ENCODE measurements at places on chromosomes 7 and 10. TPM values are rescaled to one million over a fixed set of nuclear protein-coding genes. Genes with fewer than 3 reads are reported as not detected.

STAG3 gene
- total RNA-seq = 2.1 TPM

MMP21 gene
- total RNA-seq = 0.40 TPM

PRSS37 gene
- not detected for total RNA-seq

CEP55 gene
- 6.9 TPM for total RNA-seq

ZMIZ1 gene
- total RNA-seq = 43.1 TPM

GTPBP4 gene
- 31.9 TPM for total RNA-seq

ARHGEF35 gene
- total RNA-seq = 2.6 TPM

COMTD1 gene
- 6.8 TPM for total RNA-seq

SLC26A4 gene
- 0.99 TPM for total RNA-seq

FAM221A gene
- total RNA-seq = 12.1 TPM

TMEM236 gene
- total RNA-seq = 0.44 TPM

AGFG2 gene
- total RNA-seq = 10.6 TPM

BTBD16 gene
- total RNA-seq = 0.99 TPM

HPS1 gene
- 14.5 TPM for total RNA-seq

FRG2B gene
- total RNA-seq = not detected

C10orf62 gene
- total RNA-seq = not detected

KEL gene
- 3.4 TPM for total RNA-seq

GPR15LG gene
- total RNA-seq = not detected

LRRC17 gene
- 299 TPM for total RNA-seq

SFMBT2 gene
- 18.3 TPM for total RNA-seq

CCSER2 gene
- total RNA-seq = 108 TPM

ST8SIA6 gene
- total RNA-seq = 24.3 TPM

SPDYE8 gene
- 0.06 TPM for total RNA-seq

PRR15 gene
- total RNA-seq = 0.30 TPM

RPA3 gene
- 26.5 TPM for total RNA-seq

FAM24B gene
- 4.9 TPM for total RNA-seq

CLEC5A gene
- total RNA-seq = 0.17 TPM

OR9A4 gene
- 0.11 TPM for total RNA-seq

HOXA5 gene
- 32.1 TPM for total RNA-seq

SLC39A12 gene
- total RNA-seq = 9.9 TPM

ELFN1 gene
- total RNA-seq = 7.8 TPM

SPDYE18 gene
- total RNA-seq = 1.4 TPM

MEPCE gene
- 18.5 TPM for total RNA-seq

PRDX3 gene
- 144 TPM for total RNA-seq

HOXA4 gene
- 2.5 TPM for total RNA-seq

GIMAP6 gene
- 9.1 TPM for total RNA-seq

CAMK2B gene
- 21.9 TPM for total RNA-seq

STEAP4 gene
- total RNA-seq = 0.28 TPM

TSPAN13 gene
- total RNA-seq = 15.5 TPM

FAM170B gene
- total RNA-seq = not detected
